Renal cortical epithelial cell (primary cell): ENCODE measurements at places on chromosomes 16 and 17. TPM values are rescaled to one million over a fixed set of nuclear protein-coding genes. Genes with fewer than 3 reads are reported as not detected.

DNA sequence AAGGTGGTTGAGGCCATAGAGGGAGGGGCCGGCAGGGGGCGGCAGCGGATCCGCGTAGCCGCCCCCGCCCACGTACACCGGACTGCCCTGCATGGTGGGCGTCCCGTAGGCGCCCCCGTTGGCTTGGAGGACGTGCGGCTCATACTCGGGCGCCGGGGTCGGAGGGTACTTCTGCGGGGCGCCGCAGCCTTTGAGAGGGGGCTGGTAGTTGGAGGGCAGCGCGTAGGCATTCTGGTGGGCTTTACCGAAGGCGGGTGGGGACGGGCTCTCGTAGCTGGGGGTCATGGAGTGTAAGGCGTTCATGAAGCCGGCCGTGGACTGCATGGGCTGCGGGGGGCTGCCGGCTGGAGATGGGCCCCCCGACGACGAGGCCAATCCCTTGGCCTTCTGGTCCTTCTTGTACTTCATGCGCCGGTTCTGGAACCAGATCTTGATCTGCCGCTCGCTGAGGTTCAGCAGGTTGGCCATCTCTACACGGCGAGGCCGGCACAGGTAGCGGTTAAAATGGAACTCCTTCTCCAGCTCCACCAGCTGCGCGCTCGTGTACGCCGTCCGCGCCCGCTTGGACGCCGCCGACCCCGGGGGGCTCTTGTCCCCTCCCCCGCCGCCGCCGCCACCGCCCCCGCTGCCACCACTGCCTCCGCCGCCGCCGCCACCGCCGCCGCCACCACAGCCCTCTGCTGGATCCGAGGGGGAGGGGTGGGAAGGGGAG lies 5.7 kb upstream of the HOXB2 start:
- DNase-seq, result no peak

DNA sequence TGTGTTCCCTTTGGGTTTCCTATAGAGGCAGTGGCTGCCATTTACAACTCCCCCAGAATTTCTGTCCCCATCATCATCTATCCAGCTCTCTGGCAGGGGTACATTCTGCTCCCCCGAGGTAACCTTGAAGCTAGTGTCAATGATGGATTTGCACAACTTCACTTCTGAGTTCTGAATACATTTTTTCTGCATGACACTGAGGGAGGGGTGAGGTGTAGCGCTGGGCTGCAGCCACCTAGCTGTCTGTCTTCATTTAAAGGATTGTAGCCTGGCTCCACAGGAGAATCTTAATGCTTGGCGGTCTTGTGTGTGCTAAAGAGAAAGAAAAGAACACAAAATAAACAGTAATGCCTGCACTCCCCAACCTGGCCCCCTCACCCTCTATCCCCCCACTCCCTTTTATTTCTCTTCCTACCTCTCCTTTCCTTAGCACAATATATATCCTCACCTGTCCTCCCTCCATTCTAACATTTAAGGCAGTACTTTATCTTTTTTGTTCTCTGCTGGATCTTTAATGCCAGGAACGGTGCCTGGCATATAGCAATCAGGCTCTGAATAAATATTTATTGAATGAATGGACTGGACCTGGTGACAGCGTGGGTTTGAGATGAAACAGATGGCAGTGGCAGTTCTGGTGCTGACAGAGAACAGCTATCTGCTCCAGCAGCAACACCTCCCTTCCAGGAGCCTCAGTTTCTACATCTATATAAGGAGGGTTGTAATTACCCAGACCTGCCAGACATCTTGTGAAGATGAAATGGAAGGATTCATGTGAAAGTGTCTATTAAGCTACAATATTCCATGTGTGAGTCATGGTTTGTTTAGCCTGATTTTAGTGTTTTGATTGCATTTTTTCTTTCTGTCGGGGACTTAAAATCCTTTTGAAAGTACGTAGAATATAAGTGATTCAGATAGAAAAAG lies 163.5 kb upstream of the CDH11 start:
- DNase-seq, result no peak

- DNase-seq, result peak; percentile 99
Measured at GRCh38 chr17:72421128-72422092, 300.6 kb downstream of the SOX9 start.

DNA sequence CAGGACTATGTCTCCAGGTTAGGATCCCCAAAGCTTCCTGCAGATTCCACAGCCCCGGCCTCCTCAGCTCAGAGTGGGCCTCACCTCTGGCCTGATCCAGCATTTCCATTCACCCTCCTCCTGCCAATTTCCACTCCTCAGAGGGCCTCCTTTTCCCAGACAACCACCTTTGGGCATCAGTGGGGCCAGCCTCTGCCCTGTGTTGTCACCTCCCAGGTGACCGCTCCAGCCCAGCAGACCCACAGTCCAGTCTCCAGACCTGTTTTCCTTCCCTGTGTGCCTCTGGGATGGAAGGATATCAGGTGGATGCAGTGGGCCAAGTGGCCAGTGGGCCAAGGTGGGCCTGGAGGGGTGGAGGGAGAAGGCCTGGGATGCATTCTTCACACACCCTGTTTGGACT lies 32.7 kb downstream of the B9D1 start:
- DNase-seq, result no peak

The GABARAP gene
- total RNA-seq, result 137 and 148 TPM in 2 replicates

GRCh38 chr17:11240841-11241610 lies at the start of gene SHISA6:
TSS of gene SHISA6 (plus strand) at chr17:11241213.
- no peak for DNase-seq

The PEX12 gene
- 3.0 and 5.6 TPM in 2 replicates for total RNA-seq

DNA sequence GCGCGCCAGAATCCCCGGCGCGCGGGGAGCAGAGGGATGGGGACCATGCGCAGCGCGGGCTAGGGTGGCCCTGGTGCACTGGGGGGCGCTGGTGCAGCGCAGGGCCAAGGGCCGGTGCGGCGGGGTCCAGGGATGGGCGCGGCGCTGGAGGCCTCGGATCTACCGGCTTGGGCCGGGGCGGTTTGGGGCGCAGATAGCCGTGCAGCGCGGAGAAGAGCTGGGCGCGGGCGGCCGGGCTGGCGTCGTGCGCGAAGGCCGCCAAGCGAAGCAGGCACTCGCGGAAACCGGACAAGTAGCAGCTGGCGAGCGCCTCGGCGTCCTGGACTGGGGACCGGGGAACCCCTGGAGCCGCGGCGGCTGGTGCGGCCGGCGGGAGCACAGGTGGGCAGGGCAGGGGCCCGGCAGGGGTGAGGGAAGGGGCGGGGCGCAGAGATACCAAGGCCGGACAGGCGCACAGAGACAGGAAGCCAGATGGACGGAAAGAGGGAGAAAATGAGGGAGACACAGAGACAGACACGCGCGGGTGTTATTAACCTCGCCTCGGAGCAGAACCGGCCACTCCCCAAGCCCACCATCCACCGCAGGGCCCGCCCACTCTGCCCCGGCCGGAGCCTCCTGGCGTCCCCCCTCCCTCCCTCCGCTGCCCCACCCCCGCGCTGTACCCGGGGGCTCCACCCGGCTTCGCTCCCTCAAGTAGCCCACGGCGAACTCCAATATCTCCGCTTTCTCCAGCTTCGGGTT lies 2.1 kb downstream of the HES7 start:
- no peak for DNase-seq

DNA sequence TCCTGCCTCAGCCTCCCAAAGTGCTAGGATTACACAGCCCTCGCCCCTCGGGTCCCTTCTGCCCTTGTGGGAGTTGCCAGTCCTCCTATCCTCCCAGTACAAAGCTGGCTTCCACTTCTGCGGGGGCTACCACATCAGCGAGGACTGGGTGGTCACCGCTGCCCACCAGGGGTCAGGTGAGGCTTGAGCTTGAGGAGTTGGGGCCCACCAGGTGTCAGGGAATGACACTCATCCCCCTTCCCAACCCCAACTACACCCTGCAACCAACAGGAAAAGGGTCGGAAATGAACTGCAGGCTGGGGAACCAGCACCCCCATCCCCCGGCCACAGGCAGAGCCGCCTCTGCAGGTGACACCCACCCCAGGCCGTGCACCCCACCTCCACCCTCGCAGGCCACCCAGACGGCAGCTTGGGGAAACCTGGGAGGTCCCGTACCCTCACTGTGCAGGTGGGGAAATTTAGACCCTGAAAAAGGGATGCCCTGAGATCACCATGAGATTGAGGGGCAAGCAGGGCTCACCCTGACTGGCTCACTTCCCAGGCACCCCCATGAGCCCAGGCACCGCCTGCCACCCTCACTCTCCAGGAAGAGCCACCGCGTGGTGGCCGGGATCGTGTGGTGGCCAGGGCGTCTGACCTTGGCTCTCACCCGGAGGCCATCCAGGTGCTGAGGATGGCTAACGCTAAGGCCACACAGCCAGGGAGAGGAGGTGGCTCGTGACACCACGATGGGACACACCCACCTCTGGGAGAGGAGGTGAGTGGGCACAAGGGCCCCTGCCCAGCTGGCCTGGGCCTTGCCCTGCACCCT lies 8.0 kb downstream of the CTRB1 start:
- DNase-seq, result no peak

DNA sequence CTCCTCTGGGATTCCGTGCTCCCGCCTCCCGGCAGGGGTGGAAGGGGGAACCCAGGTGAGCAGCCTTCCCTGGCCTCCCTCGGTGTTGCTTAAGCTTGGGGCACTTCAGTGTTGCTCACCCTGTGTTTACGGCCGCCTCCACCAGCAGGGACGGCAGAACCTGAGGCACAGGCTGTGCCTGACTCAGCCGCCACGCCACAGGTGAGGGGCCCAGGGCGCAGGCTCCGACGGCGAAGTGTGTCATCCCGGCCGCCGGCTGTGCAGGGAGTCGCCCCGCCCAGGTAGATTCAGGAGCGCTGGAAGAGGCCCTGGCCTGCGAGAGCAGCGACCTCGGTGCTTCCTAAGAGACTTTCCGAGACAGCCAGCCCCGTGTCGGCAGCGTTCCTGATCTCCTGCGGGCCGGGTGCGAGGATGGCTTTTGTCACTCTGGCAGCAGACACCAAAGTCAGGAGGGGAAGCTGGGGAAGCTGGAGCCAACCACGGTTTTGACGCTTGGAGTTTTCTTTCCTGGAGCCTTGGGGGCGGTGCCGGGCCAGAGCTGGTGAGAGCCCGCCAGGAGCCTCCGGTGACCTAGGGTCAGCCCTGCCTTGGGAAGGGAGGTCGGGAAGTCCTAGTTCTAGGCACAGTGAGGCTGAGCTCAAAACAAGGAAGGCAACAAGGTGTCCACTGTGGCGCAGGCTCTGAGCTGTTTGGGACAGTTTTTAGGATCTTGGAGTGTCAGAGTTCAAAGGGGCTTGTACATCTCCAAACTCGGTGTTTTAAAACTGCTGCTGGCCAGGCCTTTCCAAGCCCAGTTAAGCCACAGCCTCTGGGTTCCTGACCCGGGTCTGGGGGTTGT lies 2.1 kb downstream of the GSE1 start:
- peak; percentile 63 for DNase-seq

The PTX4 gene
- not detected in 2 replicates for total RNA-seq

The OTOA gene
- 0.10 TPM in 1 of 2 replicates, not detected in the other for total RNA-seq

DNA sequence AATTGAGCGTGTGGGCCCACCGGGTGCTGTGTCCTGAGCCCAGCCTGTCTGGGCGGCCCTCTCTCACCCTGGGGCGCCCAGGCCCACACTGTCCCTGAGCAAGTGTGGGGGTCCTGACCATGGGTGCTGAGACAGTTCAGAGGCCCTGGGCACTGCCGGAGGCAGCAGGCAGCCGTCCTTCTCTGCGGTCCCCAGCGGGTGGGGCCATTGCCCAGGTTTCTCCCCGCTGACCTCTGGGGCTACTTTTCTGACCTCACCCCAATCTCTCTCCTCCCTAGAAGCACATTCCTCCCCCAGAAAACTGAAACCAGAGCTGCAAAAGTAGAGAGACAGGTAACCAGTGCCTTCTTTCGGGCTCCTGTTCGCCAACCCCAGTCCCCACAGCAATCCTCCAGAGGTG lies 36.0 kb upstream of the PVALEF start:
- no peak for DNase-seq

The ZNF423 gene
- total RNA-seq, result 0.17 and 0.35 TPM in 2 replicates

DNA sequence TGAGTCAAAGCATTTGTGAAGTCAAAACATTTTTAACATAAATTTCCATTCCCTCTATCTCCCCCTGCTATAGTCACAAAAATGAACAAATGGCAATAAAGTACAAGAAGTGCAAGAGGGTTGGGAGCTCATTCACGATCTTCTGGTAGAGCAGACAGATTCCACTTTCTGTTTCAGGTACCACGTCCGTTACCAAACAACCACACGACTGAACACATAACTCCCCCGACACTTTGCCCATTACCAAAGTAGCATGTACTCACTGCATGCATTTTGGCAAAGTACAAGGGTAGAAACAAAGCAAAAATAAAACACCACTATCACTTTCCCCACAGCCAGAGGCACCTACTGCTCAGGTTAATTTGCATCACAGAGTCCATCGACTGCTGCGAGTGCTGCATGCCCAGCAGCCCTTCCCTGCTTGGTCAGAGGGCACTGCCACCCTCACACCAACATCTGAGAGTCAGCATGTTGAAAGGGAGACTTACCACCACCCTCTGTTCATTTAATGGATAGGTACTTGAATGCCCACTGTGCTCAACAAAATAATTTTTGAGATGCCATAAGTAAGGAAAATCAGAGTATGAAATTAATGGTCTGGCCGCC lies 150.3 kb upstream of the AXIN2 start:
- DNase-seq, result no peak
